Suprapubic skin (tissue), 4 donors: ENCODE measurements at places on chromosomes 7 and 10. TPM values are rescaled to one million over a fixed set of nuclear protein-coding genes. Genes with fewer than 3 reads are reported as not detected.

- H3K27ac ChIP-seq = no peak overlapping the region
- no peak overlapping the region for H3K4me3 ChIP-seq
- H3K36me3 ChIP-seq = no peaks in the 10 kb centered on the region
- H3K27me3 ChIP-seq = no peaks in the 10 kb centered on the region
These were observed 430.5 kb upstream of the GALNT17 start for GRCh38 chr7:70701477-70701876.

DNA sequence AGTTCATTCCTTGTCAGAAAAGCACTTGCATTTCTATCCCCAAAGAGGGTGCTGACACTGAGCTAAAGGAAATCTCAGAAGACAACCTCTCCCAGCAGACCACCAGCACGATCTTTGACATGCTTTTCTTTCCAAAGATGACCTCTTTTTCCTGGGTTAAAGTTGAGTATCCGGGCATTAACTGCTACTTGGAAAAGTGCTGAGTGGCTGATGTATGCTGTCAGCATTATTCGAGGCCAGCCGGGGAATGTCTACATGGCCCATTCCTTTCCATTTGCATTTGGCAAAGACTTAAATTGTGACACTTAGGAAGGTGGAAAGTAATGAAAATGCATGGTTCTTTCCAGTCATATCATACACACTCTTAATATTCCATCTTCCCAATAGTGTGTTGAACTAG lies 90.6 kb upstream of the SKAP2 start:
- no peaks in the 10 kb centered on the region for H3K27me3 ChIP-seq
- H3K4me1 ChIP-seq = no peaks in the 10 kb centered on the region
- H3K27ac ChIP-seq = no peak overlapping the region
- no peak for DNase-seq

GRCh38 chr10:36531621-36532020 lies 593.8 kb upstream of the ANKRD30A start:
- H3K4me3 ChIP-seq = no peak overlapping the region
- no peaks in the 10 kb centered on the region for H3K27me3 ChIP-seq
- H3K27ac ChIP-seq = no peak overlapping the region
- DNase-seq = no peak
- H3K4me1 ChIP-seq = peaks cover 2% of the 10 kb centered on the region

DNA sequence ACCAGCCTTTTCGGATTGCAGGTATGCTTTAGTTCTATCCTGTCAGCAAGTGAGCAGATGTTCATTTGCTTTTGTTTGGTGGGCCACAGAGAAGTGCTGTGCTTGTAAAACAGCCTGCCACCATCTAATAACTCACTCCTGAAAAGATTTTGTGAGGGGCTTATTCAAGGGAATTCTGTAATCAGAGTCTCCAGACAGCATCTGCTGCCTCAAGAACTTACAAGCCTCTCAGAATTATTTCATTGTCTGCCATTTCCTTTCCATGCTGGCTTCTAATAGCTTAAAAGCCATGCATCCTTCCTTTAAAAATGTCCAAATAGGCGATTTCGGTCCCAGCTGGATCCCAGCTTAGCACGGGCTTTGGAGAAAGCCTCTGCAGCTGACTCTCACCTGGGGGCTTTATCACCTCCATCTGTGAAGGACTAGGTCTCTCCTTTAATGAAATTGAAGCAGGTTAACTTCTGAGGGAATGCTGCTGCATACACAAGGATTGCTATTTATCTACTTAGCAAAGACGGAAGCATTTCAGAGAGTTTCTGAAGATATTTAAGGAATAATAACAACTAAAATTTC lies 48.0 kb downstream of the MALRD1 start:
- H3K36me3 ChIP-seq = no peaks in the 10 kb centered on the region
- H3K4me3 ChIP-seq = no peak overlapping the region
- H3K27ac ChIP-seq = no peak overlapping the region
- H3K4me1 ChIP-seq = no peaks in the 10 kb centered on the region

- DNase-seq = no peak
- H3K36me3 ChIP-seq = no peaks in the 10 kb centered on the region
- H3K27me3 ChIP-seq = no peaks in the 10 kb centered on the region
- no peaks in the 10 kb centered on the region for H3K4me1 ChIP-seq
- no peak overlapping the region for H3K27ac ChIP-seq
These were observed 274.2 kb downstream of the ELMO1 start for GRCh38 chr7:37174460-37174859.

GRCh38 chr7:75771224-75771623 lies 787 bp downstream of the CCL26 start:
- H3K27ac ChIP-seq = no peak overlapping the region
- no peak for DNase-seq
- H3K27me3 ChIP-seq = no peaks in the 10 kb centered on the region
- H3K4me1 ChIP-seq = peaks cover 7% of the 10 kb centered on the region
- no peak overlapping the region for H3K4me3 ChIP-seq
- H3K36me3 ChIP-seq = no peaks in the 10 kb centered on the region

DNA sequence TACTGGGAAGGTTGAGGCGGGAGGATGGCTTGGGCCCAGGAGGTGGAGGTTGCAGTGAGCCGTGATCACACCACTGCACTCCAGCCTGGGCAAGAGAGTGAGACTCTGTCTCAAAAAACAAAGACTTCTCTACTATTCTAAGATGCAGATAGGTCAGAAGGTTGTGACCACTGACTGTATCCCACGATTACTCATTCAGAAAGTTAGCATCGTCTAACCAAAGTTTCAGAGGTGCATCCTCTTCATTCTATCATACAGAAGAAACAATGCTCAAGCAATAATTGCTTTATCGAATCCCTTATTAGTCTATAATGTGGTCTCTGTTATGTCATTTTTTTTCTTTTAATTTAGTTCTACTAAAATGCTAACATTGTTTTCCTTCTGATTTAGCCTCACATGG lies 348.7 kb upstream of the LRGUK start:
- no peaks in the 10 kb centered on the region for H3K4me1 ChIP-seq
- H3K27ac ChIP-seq = no peak overlapping the region
- no peak for DNase-seq
- no peaks in the 10 kb centered on the region for H3K27me3 ChIP-seq
- no peak overlapping the region for H3K4me3 ChIP-seq
- no peaks in the 10 kb centered on the region for H3K36me3 ChIP-seq

GRCh38 chr7:1009747-1010146 lies 26.8 kb downstream of the CYP2W1 start:
- no peak overlapping the region for H3K27ac ChIP-seq
- peaks cover 33% of the 10 kb centered on the region for H3K4me1 ChIP-seq

DNA sequence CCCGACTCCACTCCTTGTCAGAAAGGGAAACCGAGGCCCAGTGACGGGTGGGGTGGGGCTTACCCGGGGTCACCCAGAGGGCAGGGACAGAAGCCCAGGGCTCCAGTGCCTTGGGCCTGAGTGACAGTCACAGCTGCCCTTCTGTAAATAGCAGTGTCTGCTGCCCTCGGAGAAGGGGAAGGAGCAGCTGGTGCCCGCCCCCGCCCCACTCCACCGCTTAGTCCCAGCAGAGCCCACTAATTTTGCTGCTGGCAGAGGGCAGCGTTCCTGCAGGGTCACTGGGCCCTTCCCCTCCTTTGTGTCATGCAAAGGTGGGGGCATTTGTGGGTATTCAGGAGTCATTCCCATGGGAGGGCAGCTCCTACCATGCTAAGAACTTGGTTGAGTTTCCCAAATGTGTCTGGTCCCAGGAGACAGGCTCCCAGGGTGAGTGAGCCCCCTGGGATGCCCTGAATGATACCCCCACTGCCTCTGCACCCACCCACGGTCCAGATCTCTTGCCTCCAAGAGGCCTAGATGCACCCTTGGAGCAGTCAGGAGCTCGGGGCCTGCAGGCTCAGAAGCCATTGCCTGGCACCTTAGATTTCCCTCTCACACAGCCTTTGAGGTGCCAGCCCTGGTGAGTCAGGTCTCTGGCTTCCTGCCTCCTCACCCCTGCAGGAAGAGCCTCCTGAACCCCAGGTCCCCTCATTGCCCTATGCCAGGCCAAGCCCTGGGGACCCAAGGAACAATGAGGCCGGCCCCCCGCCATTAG lies 17.2 kb downstream of the SH2B2 start:
- no peaks in the 10 kb centered on the region for H3K36me3 ChIP-seq
- H3K4me1 ChIP-seq = peaks cover 21% of the 10 kb centered on the region
- peaks cover 14% of the 10 kb centered on the region for H3K27me3 ChIP-seq
- H3K27ac ChIP-seq = no peak overlapping the region
- H3K4me3 ChIP-seq = no peak overlapping the region

- DNase-seq = no peak
- no peaks in the 10 kb centered on the region for H3K36me3 ChIP-seq
- H3K27ac ChIP-seq = no peak overlapping the region
These were observed 86.8 kb downstream of the GPR158 start for GRCh38 chr10:25261558-25261957.

SP8 gene
- total RNA-seq = 0.72 TPM

AGAP9 gene
- total RNA-seq = 8.3 TPM

- DNase-seq = peak; percentile 78
- peaks cover 17% of the 10 kb centered on the region for H3K36me3 ChIP-seq
- peak overlapping the region; percentile 91 for H3K4me3 ChIP-seq
- H3K4me1 ChIP-seq = peaks cover 15% of the 10 kb centered on the region
- H3K27ac ChIP-seq = peak overlapping the region; percentile 97
These were observed 364 bp downstream of the ZNF518A start for GRCh38 chr10:96130326-96130995.

DNA sequence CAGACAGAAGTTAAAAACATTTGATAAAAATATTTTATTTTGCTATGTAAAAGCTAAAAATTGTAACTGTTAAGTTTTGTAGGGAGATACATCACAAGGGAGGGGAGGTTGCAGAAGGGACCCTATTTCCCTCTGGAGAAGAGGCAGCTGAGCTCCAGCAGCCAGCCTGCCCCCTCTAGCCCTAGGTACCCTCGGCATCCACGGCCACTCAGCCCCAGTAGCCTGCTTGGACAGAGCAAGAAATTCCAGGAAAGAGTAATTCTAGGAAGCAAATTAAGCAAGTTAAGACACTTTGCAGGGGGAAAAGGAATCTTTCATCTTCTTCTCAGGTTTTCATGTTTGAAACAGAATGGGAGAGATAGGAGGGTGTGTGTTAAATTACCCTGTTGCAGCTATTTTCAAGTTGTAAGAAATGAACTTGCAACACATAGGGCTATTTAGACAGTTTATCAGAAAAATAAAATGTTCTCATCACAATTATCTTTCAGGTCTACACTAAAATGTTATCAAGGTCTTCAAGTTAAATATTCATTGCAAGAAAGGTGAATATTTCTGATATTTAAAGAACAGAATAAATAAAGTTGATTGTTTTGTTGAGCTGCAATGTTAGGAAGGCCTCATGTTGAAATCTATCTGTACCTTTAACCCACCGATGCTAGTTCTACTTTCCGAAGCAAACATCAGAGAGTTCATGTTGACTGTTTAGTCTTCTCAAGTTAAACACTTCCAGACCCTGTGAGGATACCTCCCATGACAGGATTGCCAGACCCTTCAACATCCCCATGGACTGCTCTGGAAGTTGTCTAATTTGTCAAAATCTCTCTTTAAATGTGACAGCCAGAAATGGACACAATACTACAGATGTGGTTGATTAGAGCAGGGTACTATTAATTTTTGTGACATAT lies 5.5 kb downstream of the SGCE start:
- H3K36me3 ChIP-seq = no peaks in the 10 kb centered on the region
- no peak for DNase-seq
- peaks cover 11% of the 10 kb centered on the region for H3K4me1 ChIP-seq
- no peak overlapping the region for H3K27ac ChIP-seq

KDM7A gene
- 104 TPM for total RNA-seq

LRRC18 gene
- not detected for total RNA-seq

GRCh38 chr10:60594476-60595051 lies 183.7 kb upstream of the CDK1 start:
- no peak for DNase-seq
- H3K27me3 ChIP-seq = no peaks in the 10 kb centered on the region
- H3K36me3 ChIP-seq = no peaks in the 10 kb centered on the region
- H3K27ac ChIP-seq = no peak overlapping the region
- no peaks in the 10 kb centered on the region for H3K4me1 ChIP-seq

- no peak overlapping the region for H3K27ac ChIP-seq
- H3K27me3 ChIP-seq = no peaks in the 10 kb centered on the region
- H3K4me1 ChIP-seq = no peaks in the 10 kb centered on the region
- DNase-seq = no peak
- H3K4me3 ChIP-seq = no peak overlapping the region
These were observed 204.9 kb upstream of the NPSR1 start for GRCh38 chr7:34453150-34453549.

- no peak overlapping the region for H3K4me3 ChIP-seq
These were observed 57.4 kb downstream of the HIBADH start for GRCh38 chr7:27605283-27605682.

C10orf88 gene
- 6.7 TPM for total RNA-seq

OPN1SW gene
- total RNA-seq = not detected

IDI1 gene
- total RNA-seq = 35.7 TPM

GRCh38 chr10:86651631-86652331 lies 2.6 kb upstream of the OPN4 start:
- no peaks in the 10 kb centered on the region for H3K27me3 ChIP-seq
- no peak overlapping the region for H3K4me3 ChIP-seq
- H3K27ac ChIP-seq = no peak overlapping the region
- no peaks in the 10 kb centered on the region for H3K36me3 ChIP-seq
- H3K4me1 ChIP-seq = peaks cover 23% of the 10 kb centered on the region

DNA sequence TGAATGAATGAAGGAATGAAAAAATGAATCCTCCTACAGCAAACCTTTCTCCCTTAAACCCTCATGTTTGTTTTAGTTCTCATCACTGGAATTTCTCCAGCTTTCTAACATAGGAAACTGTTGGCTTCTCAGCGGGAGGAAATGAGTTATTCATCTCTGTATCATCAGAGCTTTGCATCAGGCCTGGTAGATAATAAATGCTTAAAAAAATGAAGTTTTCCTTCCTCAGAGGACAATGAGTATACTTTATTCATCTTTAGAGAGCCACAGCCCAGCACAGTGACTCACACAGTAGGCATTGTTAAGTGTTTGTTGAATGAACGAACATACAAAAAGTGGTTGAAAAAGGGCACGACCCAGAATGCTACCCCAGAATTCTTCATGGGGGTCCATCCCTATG lies 62.6 kb downstream of the COL13A1 start:
- H3K36me3 ChIP-seq = no peaks in the 10 kb centered on the region
- DNase-seq = no peak
- no peaks in the 10 kb centered on the region for H3K27me3 ChIP-seq
- peaks cover 76% of the 10 kb centered on the region for H3K4me1 ChIP-seq

PPP1R3C gene
- total RNA-seq = 10.3 TPM

KCNIP2 gene
- 1.7 TPM for total RNA-seq

GRCh38 chr7:30851651-30852307 lies 59.9 kb upstream of the AQP1 start:
- no peaks in the 10 kb centered on the region for H3K36me3 ChIP-seq
- peak overlapping the region; percentile 38 for H3K27ac ChIP-seq
- H3K27me3 ChIP-seq = no peaks in the 10 kb centered on the region
- no peak overlapping the region for H3K4me3 ChIP-seq
- H3K4me1 ChIP-seq = peaks cover 15% of the 10 kb centered on the region

GRCh38 chr7:159035571-159036073 lies 109.0 kb downstream of the VIPR2 start:
- no peak overlapping the region for H3K27ac ChIP-seq
- no peaks in the 10 kb centered on the region for H3K27me3 ChIP-seq
- H3K36me3 ChIP-seq = no peaks in the 10 kb centered on the region
- peaks cover 6% of the 10 kb centered on the region for H3K4me1 ChIP-seq

TYW1B gene
- 1.4 TPM for total RNA-seq

DNA sequence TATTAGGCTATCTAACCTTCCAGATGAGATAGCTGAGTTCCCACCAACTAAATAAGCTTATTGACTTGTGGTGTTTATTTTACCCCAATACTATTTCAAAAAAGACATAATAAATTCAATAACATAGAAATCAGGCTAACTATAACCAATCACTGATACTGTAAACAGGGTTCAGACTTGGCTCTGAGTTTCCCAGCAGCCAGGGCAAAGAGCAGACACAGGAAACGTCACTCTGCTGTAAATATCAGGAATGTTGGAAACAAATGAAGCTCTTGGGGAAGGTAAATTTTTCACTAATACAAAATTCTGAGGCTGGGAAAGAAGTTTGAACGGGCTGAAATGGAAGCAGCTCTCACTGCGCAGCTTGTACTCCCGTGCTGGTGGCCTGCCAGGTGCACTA lies 114.6 kb downstream of the GALNT11 start:
- no peaks in the 10 kb centered on the region for H3K27me3 ChIP-seq
- no peak overlapping the region for H3K4me3 ChIP-seq
- H3K27ac ChIP-seq = no peak overlapping the region
- DNase-seq = no peak
- peaks cover 71% of the 10 kb centered on the region for H3K36me3 ChIP-seq
